Chondrocyte (in vitro differentiated cells): ENCODE measurements at places on chromosomes 16 and 17. TPM values are rescaled to one million over a fixed set of nuclear protein-coding genes. Genes with fewer than 3 reads are reported as not detected.

- no peak for DNase-seq
These were observed 3.0 kb downstream of the NTAN1 start for GRCh38 chr16:15052747-15053476.

DNA sequence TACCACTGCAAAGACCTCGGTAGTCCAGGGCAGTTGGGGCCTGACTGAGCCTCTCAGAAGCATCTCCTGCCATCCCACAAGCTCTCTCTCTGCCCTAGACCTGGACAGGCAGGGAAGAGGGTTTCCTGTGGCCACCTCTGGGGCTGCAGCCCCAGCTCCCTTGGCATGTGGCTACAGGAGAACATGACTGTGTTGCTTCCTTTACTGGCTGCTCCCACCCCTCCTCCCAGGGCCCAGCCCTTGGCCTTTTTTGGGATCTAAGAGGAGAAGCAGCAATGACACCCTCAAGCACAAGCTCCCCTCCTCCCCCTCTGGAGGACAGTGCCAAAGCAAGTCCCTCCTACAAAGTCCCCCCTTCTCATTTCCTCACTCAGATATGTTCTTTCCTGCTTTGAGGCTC lies 5.6 kb downstream of the MRPL27 start:
- peak; percentile 53 for DNase-seq

The ADAD2 gene
- total RNA-seq, result not detected in 3 replicates

GRCh38 chr16:81861503-81861902 lies 82.4 kb downstream of the PLCG2 start:
- no peak for DNase-seq

DNA sequence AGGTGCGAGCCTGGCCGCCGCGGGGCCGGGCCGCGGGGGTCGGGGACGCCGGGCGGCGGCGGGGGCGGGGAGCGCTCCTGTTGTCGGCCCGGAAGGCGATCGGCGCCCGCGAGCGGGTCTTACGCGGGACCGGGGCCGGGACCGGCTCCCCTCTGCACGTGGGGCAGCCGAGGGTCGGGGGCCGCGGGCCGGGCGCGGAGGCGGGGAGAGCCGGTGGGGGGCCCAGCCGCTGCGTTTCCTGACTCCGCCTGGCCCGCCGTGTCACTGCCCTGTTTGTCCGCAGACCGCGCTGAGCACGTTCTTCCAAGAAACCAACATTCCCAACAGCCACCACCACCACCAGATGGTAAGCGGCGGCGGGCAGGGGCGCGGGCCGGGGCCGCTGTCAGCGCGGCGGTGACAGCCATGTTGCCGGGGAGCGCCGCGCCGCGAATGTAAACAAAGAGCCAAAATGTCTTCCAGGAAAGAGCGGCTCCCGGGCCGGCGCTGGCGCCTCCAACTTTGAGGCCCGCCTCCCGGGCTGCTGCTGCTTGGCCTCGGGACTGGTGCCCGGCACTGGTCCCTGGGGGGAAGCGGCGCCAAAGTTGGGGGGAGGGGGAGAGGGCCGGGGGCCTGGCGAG lies 586 bp downstream of the UBALD2 start:
- DNase-seq, result no peak

DNA sequence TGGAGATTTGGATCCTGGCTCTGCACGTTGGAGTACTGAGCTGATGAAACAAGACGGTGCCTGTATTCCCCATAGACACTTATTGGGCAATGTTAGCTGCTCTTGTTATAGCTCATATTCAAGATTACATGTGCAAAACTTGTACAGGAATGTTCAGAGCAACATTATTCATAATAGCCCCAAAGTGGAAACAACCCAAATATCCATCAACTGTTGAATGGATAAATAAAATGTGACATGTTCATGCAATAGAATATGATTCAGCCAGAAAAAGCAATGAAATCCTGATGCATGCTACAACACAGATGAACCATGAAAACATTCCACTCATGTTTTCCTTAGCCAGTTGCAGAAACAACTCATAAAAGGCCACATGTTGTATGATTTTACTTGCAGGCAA lies 5.7 kb upstream of the SDR42E1 start:
- DNase-seq, result no peak

GRCh38 chr17:81302861-81303333 lies 7.8 kb upstream of the SLC38A10 start:
- DNase-seq, result no peak

- DNase-seq, result peak; percentile 81
These were observed 117.1 kb upstream of the ZNF750 start for GRCh38 chr17:82956726-82957468.

The KRT24 gene
- not detected in 3 replicates for total RNA-seq

DNA sequence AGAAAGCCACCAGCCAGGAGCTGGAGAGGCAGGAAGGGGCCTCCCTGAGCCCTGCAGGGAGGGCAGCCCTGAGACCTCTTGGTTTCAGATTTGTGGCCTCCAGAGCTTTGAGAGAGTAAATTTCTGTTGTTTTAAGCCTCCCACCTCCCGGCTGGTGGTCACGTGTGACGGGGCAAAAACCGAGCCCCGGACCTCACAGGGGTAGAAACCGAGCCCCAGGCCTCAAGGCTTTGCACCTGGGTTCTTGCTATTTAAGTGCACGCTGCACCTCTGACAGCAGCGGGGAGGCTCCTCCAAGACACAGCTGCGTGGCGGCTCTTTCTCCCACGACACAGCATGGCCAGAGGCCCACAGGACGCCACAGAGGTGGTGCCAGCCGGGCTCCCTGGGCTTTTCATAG lies 17.4 kb upstream of the ZC3H18 start:
- no peak for DNase-seq

The SPNS1 gene
- 60.8 to 73.4 TPM (median 71.1 TPM) in 3 replicates for total RNA-seq

DNA sequence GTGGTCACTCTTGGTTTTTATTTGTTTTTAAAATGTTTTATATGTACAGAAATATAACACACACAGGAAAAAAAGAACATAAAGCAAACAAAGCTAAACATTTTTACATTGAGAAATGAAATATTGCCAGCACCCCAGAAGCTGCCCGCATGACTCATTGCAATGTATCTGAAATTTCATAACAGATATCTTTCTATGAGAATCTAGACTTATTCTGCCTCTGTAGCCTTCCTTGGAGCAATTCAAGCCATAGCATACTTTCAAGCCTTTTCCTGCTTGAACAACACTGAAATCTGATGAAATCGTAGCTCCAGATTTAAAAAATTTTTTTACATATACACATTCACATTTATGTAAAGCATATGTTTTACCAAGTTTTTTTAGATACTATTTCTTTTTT lies 86.9 kb downstream of the RBBP6 start:
- DNase-seq, result no peak

The GRAP gene
- 0.13 to 0.35 TPM in 2 of 3 replicates, not detected in the other for total RNA-seq

The GAS2L2 gene
- not detected in 3 replicates for total RNA-seq

DNA sequence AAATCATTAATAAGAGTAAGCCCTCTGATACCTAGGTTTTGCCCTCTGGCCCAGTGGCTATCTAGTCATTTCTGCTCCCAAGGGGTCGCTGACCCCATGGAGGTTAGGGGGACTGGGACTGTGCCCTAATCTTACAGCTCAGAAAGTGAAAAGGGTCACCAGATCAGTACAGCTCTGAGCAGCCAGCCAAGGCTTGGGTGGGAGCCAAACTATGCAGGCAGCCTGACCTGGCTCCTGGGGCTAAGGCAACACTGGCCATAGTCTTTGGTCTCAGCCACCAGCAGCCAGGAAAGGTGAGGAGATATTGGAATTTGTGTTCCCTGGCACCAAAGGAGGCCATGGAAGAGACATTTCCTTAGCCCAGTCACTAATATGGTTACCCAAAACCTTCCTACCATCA lies 67.6 kb downstream of the ASIC2 start:
- no peak for DNase-seq

DNA sequence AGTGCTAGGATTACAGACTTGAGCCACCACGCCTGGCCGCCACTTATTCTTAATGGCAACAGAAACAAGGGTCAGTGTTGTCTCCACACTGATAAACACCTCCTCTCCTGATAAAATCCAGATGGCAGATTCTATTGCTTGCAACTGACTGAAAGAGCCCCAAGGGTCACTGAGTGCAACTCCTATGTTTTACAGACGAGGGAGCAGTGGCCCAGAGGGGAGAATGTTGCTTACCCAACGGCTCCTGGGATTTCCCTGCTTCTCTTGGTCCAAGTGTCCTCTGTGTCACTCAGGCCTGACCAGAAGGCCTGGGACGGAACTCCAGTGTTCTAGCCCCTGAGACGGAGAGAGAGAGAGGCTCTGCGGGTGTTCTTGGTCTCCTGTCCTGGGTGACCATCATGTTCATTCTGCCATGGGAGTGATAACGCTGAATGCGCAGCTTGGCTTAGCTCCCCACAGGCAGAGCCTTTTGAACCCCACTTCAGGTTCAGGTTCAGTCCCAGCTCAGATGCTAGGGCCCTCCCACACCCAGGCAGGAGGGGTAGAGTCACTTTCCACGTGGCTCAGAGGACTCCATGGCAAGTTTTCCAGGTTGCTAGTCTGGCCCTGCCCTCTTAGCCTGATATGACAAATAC lies 77.3 kb upstream of the NLRP1 start:
- no peak for DNase-seq

- no peak for DNase-seq
These were observed 612.1 kb upstream of the SALL1 start for GRCh38 chr16:51763072-51763661.

DNA sequence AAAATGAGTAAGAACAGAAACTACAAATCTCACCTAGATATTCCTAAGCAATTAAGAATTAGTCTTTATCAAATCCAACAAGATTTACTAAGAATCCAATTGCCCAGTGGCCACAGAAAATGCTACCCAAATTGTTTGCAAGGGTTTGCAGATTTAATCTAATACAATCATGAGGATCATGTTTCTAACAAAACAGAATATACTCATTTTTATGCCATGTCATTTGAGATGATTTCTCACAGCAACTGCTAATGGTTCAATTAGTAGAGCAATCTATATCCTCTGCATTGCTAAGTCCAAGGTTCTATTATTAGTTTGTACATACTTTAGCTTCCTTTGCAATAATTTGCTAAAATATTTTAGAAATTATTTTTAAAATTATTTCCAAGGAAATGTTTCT lies 41.2 kb downstream of the HELZ start:
- DNase-seq, result no peak

GRCh38 chr17:77601054-77601979 lies 357.2 kb upstream of the TNRC6C start:
- DNase-seq, result no peak

DNA sequence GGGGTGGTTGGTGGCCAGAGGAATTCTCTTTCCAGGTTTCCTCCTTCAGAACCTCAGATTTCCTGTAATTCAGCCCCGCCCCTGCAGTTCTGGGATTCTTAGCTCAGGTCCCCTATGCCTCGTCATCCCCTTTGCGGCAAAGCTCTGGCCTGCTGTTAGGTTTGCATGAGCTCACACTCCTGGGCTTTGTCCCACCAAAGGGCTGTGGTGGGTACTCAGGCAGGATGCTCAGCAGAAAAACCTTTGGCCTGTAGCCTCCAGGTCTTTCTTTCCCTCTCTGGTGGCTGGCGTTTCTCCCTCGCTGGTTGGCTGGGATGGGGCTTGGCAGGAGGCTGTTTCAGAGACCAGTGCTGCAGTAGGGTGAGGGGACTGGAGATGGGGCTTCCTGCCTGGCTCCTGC lies 9.6 kb upstream of the PLEKHG4 start:
- DNase-seq, result peak; percentile 44

GRCh38 chr16:26721290-26721689 lies 345.4 kb upstream of the C16orf82 start:
- no peak for DNase-seq

The DNASE1L2 gene
- total RNA-seq, result 0.97 to 1.6 TPM (median 1.2 TPM) in 3 replicates

GRCh38 chr16:3135126-3135715 lies 392 bp downstream of the ZNF213 start:
- no peak for DNase-seq

- DNase-seq, result no peak
These were observed 304.4 kb downstream of the HS3ST3B1 start for GRCh38 chr17:14605267-14605599.

- no peak for DNase-seq
These were observed 526 bp downstream of the MOSMO start for GRCh38 chr16:22008215-22009059.

- no peak for DNase-seq
These were observed 226.6 kb downstream of the SPECC1 start for GRCh38 chr17:20235747-20236146.

GRCh38 chr17:43360739-43361505 lies 37.9 kb upstream of the ARL4D start:
- DNase-seq, result no peak

The FBRS gene
- total RNA-seq, result 49.9 to 54.5 TPM (median 52.8 TPM) in 3 replicates

- DNase-seq, result no peak
These were observed 6.8 kb upstream of the FOXN1 start for GRCh38 chr17:28499364-28499664.

DNA sequence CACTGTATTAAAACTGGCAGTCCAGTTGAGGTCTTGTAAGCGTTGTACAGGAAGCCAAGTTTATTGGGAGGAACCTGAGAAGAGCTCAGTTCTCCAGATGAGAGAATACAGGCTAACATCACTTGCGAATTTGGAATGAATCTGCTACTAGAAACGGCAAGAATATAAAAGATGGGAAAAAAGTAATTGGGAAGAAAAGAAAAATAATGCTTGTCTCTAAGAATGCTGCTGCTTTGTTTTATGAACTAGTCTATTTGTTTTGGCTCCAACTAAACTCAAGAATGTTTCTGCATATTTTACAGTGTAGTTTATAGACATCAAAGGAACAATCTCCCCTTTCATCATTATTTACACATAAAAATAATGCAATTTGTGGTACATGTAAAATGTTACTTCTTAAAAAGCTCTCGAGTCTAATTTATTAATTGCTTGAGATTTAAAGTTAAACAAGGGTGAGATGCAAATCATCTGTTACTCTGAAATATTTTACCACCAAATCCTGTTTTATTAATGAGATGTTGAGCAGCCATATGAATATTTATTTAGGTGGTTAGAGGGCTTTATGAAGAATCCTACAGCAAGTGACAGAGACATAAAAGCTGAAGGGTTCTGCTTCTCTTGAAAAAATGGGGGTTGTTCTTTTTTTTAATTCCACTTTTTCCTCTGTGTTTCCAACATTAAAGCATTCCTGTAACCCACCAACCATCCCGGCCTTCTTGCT lies 162.1 kb upstream of the AXIN2 start:
- no peak for DNase-seq

DNA sequence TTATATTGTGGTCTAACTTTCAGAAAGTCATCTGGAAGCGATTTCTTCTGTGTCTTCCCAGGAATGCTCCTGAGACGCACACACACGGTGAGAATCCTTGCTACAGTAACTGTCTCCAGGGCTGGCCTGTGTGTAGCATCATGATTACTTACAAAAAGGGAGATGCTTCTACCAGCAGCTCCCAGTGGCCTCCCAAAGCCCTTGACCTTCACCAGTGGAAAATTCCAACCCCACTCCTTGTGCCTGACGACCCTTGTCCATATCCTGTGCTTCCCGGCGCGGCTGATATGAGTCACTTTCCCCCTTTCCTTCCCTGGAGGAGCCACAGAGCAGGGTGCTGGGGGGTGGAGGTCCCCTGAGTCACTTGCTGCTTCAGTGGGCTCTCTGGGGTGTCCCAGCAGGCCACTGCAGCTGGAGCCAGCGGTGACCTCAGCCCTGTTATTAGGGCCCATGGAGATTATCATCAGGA lies 22.1 kb upstream of the NAT9 start:
- DNase-seq, result no peak

DNA sequence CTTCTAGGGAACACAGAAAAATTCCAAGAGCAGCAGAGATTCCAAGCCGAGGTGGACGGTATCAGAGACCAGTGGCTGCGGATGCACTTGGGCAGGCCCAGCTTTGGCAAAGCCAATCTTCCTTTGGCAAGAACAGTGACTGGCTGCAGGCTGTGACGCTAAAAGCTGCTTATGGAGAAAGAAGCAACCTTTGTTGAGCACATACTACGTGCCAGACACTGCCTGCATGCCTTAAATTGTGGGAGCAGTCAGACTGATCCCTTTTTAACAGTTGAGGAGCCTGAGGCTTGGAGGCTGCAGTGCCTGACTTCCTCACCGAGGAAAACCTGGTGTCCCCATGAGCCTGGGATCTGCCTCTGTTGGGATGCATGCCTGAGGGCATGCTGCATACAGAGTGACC lies 69.0 kb upstream of the AMZ2 start:
- DNase-seq, result no peak
